ENCODE measurements at places on chromosomes 1 and 21.
A peak's percentile ranks its signal among the peaks of the same experiment; 100 is the strongest.

DNA sequence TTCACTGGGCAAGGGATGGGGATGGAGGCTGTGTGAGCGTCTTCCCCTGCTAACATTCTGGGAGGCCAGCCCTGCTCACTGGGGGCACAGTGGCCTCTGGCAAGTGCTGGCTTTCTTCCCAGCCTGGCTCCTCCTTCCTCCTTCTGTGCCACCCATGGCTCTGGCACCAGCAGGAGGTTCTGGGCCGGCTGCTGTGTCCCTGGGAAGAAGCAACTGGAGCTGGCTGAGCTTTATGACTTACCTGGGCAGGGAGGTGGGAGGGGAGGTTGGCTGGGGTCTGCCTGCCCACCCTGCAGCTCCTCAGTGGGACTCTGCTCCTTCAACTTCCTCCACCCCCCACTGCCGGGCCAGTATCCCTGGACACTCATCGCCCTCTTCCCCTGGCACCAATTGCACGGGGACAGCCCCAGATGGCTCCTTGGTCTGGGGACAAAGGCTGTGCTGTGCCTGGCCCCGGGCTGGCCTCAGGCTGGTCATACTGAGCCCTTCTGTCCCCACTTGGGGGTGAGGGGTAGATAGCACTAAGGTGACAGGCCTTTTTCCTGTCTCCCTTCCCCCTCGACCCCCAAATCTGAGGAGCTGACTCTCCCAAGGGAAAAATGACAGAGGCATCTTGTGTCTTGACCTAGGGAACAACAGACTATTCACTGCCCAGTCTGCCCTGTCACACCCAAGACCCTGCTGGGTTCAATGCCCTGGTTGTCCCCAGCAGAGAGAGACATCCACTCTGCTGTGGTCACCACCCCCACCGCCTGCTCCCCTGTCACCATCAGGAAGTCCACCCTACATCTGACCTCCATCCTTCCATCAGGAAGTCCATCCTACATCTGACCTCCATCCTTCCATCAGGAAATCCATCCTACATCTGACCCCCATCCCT, 14.4 kb downstream of the CDK18 start:
- DNase-seq, result no peak

DNA sequence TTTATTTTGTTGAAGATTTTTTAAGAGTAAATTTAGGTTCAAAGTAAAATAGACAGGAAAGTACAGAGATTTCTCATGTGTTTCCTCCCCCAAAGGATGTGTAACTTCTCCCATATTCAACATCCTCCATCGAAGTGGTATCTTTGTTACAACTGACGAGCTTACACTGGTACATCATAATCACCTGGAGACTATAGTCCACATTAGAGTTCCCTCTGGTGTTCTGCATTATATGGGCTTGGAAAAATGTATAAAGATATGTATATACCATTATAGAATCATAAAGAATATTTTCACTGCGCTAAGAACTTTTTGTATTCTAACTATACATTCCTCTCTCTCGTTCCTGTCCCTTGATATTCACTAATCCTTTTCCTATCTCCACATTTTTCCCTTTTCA, 203.7 kb downstream of the AMY1C start:
- DNase-seq, result no peak

DNA sequence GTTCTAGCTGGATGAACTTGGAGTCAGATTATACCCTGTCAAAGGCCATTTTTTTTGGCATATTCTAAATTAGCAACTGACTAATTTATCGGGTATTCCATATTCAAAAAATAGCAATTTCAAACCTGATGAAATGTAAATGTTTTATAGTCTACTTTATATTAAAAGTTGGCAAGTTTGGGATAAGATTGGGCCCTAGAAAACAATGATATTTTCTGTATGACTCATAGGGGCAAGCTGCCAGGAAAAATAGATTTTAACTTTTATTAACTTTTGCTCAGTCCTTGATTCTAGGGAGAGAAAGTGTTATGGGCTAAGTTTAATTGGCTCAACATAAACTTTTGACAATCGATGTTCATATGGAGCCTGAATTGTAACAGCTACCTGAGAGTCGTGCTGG, 576.9 kb upstream of the B3GALT2 start:
- no peak for DNase-seq

- no peak for DNase-seq
Measured at GRCh38 chr1:164240081-164240480, 318.9 kb upstream of the PBX1 start.

GRCh38 chr1:55131801-55132200, 83.4 kb downstream of the USP24 start:
- no peak for DNase-seq

DNA sequence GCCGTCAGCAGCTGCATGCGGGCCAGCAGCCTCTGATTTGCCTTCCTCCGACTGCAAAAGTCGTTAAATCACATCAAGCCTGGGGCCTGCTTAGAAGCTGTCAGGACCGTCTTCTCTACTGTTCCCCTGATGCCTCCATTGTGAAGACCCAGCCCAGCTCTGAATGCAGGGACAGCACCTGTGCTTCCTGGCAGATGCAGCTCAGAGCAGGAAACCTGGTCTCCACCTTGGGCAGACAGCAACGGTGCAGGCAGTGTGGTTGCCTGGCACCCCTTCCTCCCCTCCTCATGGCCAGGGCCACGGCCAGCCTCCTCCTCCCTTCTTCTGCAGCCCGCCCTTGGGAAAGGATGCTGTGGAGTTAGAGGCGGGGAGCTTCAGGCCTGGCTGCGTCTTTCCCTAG, 92.3 kb upstream of the COL6A1 start:
- DNase-seq, result no peak

DNA sequence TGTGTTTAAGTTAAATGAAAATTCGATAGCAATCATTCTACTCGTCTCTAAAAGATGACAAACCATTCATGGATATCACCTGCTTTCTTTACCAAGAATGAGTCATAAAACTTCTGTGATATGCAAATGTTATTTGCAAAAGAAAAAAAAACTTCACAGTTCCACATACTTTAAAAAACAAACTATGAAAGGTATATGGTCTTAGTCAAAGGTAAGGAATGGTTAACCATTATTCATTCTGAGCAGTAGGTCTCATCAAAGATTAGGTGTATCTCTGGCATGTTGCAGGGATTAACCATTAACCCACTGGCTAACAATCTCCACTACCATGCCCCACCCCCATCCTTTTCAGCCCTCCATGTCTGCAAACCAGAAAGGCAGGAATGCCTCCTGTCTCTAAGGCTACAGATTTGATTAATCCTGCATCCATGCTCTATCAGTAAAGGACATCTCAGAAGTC, 44.4 kb downstream of the PTPN14 start:
- DNase-seq, result no peak

- DNase-seq, result no peak
Measured at GRCh38 chr21:28922368-28922767, 70.3 kb downstream of the LTN1 start.

DNA sequence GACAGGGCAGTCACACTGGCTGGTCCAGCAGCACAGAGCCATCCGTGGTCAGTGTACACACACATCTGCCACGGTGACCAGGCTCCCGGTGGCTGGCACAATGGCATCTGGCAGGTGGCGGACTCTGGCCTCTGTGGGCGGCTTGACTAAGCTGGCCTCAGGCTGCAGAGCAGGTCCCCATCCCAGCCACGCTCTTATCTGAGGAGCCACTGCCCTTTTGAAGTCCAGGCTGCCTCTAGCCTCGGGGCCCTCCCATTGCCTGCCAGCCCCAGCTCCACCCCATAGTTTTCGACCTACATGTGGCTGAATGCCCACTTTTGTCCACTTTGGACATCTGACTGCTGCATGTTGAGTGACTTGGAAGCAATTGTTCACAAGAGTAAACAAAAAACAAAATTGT, 29.9 kb upstream of the EDN2 start:
- no peak for DNase-seq

- DNase-seq, result peak; percentile 56
Measured at GRCh38 chr1:247435030-247435758, 19.2 kb downstream of the NLRP3 start.

DNA sequence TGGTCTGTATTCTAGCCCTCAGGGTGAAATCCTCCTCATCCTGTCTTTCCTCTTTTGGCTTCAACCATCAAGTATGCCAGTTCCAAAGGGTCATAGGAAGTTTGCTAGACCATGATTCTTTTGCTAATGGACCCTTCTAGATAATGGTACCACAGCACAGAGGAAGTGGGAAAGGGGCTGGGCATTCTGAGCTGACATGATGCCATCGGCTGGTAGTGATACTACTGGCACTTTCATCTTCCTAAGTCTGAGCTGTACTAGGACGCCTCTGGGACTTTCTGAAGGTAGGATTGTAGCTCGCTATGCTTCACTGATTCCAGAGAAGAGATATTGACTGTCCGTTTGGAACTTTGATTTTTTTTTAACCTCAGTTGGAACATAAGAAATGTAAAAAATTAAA, 11.4 kb downstream of the FASLG start:
- no peak for DNase-seq

GRCh38 chr1:36279789-36280296, 26.3 kb upstream of the SH3D21 start:
- DNase-seq, result no peak

DNA sequence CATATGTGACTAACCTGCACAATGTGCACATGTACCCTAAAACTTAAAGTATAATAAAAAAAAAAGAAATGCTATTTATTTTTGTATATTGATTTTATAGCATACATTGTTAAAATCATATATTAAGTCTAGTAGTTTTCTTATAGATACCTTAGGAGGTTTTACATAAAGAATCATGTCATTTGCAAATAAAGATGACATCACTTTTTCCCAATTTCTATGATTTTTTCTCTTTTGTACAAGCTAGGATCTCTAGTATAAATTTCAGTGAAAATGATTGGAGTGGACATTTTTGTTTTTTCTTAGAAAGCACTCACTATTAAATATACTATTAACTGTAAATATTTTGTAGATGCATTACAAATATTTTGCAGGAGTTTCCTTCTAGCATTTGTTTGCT, 20.5 kb upstream of the NTMT2 start:
- DNase-seq, result no peak

GRCh38 chr1:109802136-109802900, 38.6 kb upstream of the EPS8L3 start:
- no peak for DNase-seq

- no peak for DNase-seq
Measured at GRCh38 chr1:156258859-156259258, 11.0 kb upstream of the PAQR6 start.

- DNase-seq, result no peak
Measured at GRCh38 chr21:33115631-33116510, 45.9 kb downstream of the OLIG1 start.

- DNase-seq, result no peak
Measured at GRCh38 chr1:18069903-18070302, 37.7 kb upstream of the IGSF21 start.

GRCh38 chr1:180498594-180498993, 3.8 kb downstream of the ACBD6 start:
- DNase-seq, result no peak

DNA sequence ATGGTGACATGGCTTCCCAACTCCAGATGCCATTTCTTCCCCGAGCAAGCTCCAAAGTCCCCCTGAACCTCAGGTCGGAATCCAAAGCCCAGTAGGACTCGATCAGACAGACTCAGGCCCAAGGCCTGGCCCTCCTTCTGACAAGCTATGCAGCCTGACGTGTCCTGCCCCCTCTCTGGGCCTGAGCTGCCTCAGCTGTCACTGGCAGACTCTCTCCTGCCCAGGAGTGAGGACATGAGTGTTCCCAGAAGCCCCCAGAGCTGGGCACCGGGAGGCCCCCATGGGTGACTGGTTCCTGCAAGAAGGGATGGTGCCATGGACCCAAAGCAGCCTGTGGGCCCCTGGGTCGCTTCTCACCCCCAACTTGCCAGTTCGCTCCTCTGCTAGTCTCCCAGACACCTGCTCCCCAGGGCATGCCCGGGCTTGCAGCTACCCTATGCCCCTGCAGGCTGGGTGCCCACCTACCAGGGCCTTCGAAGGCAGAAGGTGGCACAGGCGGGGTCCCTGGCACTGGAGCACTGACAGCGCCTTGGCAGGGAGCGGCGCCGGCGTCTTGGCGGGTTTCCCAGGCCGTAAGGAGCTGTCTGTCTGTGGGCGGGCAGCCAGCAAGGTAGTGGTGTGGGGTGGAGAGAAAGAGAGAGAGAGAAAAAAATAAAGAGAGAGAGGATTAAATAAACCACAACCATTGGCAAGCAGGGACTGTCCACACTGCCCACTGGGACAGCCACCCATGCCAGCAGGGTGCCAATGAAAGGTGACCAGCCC, 2.3 kb downstream of the EDN2 start:
- DNase-seq, result no peak

GRCh38 chr1:39081271-39082009, 55.3 kb downstream of the NDUFS5 start:
- no peak for DNase-seq

DNA sequence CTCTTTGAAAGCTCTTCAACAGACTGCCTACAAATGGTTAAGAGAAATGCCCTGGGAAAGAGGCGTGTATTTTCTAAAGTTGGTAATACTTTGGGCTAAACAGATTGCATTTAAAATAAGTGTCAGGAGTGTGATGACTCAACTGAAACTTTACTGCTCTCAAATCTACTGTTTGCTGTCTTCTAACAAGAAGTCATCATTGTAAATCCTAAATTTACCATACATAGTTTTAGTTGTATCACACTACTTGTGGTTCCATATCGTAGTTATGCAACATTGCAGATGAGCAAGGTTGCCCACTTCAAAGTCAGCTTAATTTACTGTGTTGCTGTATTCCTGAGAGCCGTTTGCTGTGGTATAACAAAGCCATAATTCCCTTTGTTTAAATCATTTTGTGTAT, 59.6 kb downstream of the RGS21 start:
- no peak for DNase-seq

GRCh38 chr1:2194319-2194897, at the start of gene FAAP20:
TSS of gene FAAP20 (minus strand) at chr1:2194772. CDS start at chr1:2194749, 23 bp downstream.
- no peak for DNase-seq

DNA sequence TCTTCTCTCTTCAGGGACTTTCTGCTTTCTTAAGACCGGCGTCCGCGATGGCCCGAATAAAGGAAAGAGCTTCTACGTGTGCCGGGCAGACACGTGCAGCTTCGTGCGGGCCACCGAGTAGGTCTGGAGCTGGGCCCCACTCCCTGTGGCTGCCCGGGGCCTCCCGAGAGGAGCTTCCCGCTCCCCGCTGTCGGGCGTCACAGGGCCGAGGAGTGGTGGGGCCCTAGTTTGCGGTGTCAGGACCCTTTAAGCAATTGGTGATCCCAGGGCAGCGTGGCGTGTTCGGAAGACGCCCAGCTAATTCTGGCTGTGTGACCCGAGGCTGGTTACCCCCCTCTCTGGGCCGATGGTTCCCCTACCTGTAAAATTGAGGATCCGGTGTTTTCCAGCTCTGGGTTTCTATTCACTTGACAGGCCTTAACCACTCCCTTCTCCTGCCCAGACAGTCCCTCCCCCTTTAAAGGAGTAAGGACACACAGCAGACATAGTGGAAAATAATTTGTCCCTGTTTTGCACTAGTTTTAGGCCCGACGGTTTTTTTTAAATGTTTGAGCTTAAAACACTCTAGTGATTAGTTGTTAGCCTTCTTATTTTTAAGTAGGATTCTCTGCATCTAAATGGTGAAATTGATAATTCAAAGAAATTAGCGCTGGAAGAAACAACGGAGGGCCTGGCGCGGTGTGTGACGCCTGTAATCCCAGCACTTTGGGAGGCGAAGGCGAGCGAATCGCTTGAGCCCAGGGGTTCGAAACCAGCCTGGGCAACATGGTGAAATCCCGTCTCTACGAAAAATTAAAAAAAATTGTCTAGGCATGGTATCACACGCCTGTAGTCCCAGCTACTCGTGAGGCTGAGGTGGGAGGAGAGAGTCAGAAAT, 553 bp downstream of the TTF2 start:
- DNase-seq, result peak; percentile 31

All from GM12878 (cell line).